ENCODE measurements at places on chromosomes 6 and 20. TPM values are rescaled to one million over a fixed set of nuclear protein-coding genes. Genes with fewer than 3 reads are reported as not detected.

The TOX2 gene
- 40.6 TPM for total RNA-seq

The RAD21L1 gene
- total RNA-seq, result not detected

The GLP1R gene
- 0.05 TPM for total RNA-seq

DNA sequence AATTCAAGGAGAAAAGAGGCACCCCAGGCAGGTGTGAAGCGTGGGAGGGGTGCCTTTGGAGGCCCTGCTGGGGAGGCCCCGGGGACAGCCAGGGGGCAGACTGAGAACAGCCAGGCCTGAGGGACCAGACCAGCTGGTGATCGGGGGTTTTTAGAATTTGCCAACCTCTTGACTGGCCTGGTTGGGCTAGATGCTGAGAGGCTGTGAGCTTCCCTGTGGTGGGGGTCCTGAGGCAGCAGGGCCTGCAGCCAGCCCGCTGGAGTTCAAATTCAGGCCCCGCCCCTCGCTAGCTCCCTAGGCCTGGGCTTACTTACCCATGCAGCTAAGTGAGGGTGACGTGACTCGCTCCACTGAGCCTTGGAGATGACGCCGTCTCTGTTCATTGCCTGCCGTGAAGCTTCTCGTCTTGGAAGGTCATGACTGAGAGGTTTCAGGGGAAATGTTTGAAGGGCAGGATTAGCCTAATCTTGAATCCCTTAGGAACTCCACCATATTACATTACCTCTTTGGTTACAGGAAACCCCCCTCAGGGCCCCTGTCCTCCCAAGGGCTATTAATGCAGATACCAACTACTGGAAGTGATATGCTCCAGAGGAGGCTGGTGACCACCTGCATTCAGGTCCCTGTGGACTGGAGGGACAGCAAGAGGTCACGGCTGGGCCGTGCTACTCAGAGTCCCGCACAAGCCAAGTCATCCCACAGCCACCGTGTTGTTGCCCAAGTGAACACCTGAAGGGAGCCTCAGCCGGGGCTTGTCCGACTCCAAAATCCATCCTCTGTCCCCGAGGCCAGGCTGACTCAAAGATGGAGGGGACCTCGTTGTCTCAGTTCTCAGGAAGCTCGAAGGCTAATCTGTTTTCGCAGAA, 73.9 kb upstream of the DUSP22 start:
- peak; percentile 83 for DNase-seq

DNA sequence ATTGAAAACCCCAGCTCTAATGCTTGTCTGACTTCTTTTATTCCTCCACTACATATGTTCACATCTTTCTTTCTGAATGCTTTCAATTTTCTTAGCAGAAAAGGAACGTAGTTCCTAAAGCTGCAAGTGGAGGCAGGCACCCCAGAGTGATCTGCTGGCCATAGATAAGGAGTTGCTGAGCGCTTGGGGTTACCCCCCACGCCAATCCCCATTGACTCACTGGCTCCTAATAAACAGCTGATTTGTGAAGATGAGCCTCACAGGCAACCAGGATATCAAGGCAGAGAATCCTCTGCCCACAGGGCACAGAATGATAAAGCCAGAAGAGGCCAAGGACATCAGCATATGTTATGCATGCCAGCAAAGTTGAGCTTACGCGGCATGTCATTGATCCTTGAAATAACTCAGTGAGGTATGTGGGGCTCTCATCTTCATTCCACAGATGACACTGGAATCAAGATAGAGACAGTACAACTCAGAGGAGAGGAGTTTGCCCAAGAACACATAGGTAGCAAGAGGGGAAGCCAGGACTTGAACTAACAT, 129.1 kb upstream of the PTPRT start:
- DNase-seq, result no peak

DNA sequence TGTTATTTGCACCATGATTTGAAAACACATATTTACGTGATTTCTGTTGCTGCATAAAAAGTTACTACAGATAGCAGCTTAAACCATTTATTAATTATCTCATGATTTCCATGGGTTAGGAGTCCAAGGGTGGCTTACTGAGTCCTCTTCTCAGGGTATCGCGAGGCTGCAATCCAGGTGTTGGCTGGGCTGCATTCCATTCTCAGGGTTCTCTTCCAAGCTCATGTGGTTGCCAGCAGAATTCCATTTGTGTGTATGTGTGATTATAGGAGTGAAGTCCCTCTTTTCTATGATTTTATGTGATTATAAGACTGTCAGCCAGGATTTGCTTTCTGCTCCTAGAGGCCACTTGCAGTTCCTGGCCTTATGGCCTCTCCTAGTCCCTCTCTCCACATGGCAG, 135.1 kb downstream of the FAM83B start:
- DNase-seq, result no peak

DNA sequence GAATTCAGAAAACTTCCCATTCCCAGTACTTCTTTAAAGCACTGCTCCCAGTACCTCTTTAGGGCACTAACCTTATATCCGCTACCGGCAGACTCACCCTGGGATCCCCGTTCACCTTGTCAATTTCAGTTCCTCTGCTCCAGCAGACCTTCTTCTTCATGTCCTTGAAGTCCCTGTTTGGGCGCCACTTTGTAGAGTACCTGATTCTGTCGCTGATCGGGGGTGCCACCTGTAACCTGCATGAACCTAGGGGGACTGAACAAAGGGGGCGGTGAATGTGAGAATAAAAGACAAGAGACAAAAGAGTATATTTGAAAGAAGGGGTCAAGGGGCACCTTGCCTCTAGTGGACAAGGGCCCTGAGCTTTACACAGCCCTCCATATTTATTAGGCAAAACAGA, 4.9 kb upstream of the GINS1 start:
- no peak for DNase-seq

GRCh38 chr6:160420969-160421556, 72.9 kb downstream of the SLC22A3 start:
- DNase-seq, result no peak

- no peak for DNase-seq
Observed at GRCh38 chr6:1372690-1373089, 16.7 kb upstream of the FOXF2 start.

DNA sequence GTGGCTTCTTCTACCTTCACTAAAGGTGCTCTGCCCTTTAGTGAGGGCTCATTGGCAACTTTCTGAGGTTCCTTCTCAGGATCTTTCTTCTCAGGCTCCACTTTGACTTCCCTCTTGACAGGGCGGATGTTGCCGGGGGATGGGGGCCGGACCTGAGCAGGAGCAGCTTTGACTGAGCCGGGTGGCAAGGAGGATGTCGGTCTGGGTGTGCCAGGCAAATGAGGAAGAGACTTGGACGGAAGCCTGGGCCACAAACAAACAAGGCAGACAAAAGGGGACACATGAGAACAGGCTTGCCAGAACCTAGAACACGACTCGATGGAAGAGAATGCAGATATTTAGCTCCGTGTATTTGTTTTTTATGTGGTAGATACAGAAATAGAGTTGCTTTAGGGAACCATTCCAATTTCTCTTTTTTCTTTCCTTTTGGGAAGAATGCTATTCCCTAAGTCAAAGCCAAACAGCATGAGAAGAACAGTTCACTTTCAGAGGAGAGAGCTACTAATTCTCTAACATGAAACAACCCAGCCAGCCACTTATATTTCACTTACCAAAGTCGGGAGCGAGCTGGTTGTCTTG, 76.2 kb upstream of the BCLAF1 start:
- DNase-seq, result no peak
